Kidney epithelial cell (primary cell): ENCODE measurements at places on chromosomes 5 and 9. TPM values are rescaled to one million over a fixed set of nuclear protein-coding genes. Genes with fewer than 3 reads are reported as not detected.

Gene MIER3
- total RNA-seq: 13.5 and 18.1 TPM in 2 replicates

Gene LMAN2
- total RNA-seq: 279 and 308 TPM in 2 replicates

Gene PCDHB10
- total RNA-seq: 1.6 and 3.4 TPM in 2 replicates

Gene KIAA1958
- total RNA-seq: 7.1 and 7.5 TPM in 2 replicates

Gene FGF18
- total RNA-seq: 0.34 TPM in 1 of 2 replicates, not detected in the other

Gene SH2D3C
- 0.17 and 0.27 TPM in 2 replicates for total RNA-seq

Gene EGR1
- 2.0 and 4.1 TPM in 2 replicates for total RNA-seq

Gene LEAP2
- total RNA-seq: 0.25 and 0.34 TPM in 2 replicates

Gene SLC34A1
- total RNA-seq: not detected in 2 replicates

Gene CDX1
- 0.33 and 0.48 TPM in 2 replicates for total RNA-seq

Gene ANKRD18B
- total RNA-seq: 2.1 and 3.8 TPM in 2 replicates

Gene CDH18
- 0.21 TPM in 1 of 2 replicates, not detected in the other for total RNA-seq

Gene SH3PXD2B
- 57.4 and 62.4 TPM in 2 replicates for total RNA-seq

Gene LRRC19
- total RNA-seq: under 0.01 TPM in 1 of 2 replicates, not detected in the other

Gene CCDC171
- total RNA-seq: 3.3 and 5.0 TPM in 2 replicates

Gene OGN
- total RNA-seq: not detected in 2 replicates

Gene FOXI1
- not detected in 2 replicates for total RNA-seq

Gene SLC35A4
- 55.9 and 60.5 TPM in 2 replicates for total RNA-seq

Gene ZNF300
- total RNA-seq: 8.5 and 9.2 TPM in 2 replicates

Gene ENHO
- total RNA-seq: 1.5 TPM in 1 of 2 replicates, not detected in the other

Gene GPR151
- total RNA-seq: not detected in 2 replicates

Gene PAIP2
- total RNA-seq: 63.0 and 72.9 TPM in 2 replicates

Gene FAM221B
- not detected in 2 replicates for total RNA-seq

Gene ANKRD20A1
- 0.08 TPM in 1 of 2 replicates, not detected in the other for total RNA-seq

Gene PTGS1
- 0.04 and 0.07 TPM in 2 replicates for total RNA-seq

Gene BTNL9
- 0.21 TPM in 1 of 2 replicates, not detected in the other for total RNA-seq

Gene OLFM1
- 0.96 and 2.1 TPM in 2 replicates for total RNA-seq

Gene KLF9
- total RNA-seq: 9.7 and 11.0 TPM in 2 replicates

Gene SPATA6L
- 1.3 and 2.5 TPM in 2 replicates for total RNA-seq

Gene SPINK6
- not detected in 2 replicates for total RNA-seq

Gene CCNJL
- total RNA-seq: 21.9 and 23.4 TPM in 2 replicates

Gene PTPRD
- 18.8 and 25.8 TPM in 2 replicates for total RNA-seq

Gene DNAH5
- total RNA-seq: 2.7 and 4.4 TPM in 2 replicates

Gene FST
- 0.33 TPM in 1 of 2 replicates, not detected in the other for total RNA-seq

Gene CPEB4
- total RNA-seq: 20.9 and 32.7 TPM in 2 replicates

Gene GPRIN1
- total RNA-seq: 17.3 and 19.9 TPM in 2 replicates

Gene BTNL3
- not detected in 2 replicates for total RNA-seq

Gene C9orf43
- 0.88 and 1.4 TPM in 2 replicates for total RNA-seq

Gene TSPAN17
- 53.9 and 65.4 TPM in 2 replicates for total RNA-seq

Gene IL3
- total RNA-seq: not detected in 2 replicates

Gene OR1B1
- not detected in 2 replicates for total RNA-seq

Gene UBE2R2
- 33.8 and 34.2 TPM in 2 replicates for total RNA-seq

Gene SHB
- total RNA-seq: 39.1 and 42.2 TPM in 2 replicates

Gene CDKN2A
- total RNA-seq: 1.7 and 3.6 TPM in 2 replicates

Gene FOXD4L4
- 0.07 TPM in 1 of 2 replicates, not detected in the other for total RNA-seq

Gene C9orf57
- not detected in 2 replicates for total RNA-seq

Gene ZFP37
- total RNA-seq: 0.58 and 0.68 TPM in 2 replicates

Gene CTXN3
- total RNA-seq: not detected in 2 replicates

Gene ESM1
- 3.8 and 7.2 TPM in 2 replicates for total RNA-seq
